ENCODE measurements at places on chromosomes 7 and 10.

GRCh38 chr10:73131913-73132686 is 21.8 kb downstream of the NUDT13 start:
- no peak for DNase-seq

DNA sequence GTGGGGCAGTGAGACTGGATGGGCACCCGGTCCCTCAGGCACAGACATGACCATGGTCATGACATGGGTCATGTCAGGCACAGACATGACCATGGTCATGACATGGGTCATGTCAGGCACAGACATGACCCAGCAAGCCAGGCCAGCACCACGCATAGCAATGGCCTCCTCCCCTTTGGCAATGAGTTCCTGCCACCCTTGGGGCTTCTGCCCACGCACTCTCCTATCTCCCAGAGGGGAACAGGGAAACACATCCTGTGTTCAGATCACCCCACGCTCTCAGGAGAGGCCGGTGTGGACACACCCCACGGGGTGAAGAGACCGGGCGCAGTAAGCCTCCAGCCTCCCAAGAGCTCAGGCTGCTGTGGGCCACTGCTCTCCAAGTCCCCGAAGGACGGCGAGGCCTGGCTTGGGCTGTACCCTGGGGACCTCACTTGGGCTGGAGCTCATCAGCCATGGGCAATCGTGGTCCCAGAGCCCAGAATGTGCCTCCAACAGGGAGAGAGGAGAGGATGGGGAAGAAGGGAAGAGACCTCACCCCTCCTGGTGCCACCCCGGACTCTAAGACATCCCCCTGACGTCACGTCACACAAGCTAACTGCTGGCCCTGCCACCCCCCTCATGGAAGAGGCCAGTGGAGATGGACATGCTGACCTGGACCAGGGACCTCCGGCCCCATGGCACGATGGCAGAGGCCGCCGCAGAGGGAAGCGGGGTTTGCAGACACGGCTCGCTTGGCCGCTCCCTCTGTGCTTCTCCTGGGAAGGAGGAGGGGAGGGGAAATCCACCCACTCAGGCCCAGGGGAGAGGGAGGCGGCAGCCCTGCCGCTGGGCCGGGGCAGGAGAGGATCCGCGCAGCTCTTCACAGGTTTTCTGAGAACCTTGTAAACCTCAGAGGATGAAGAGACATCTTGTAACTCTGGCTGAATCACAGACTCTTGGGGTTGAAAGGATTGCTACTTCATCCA is 269.6 kb downstream of the ELFN1 start:
- no peak for DNase-seq

GRCh38 chr7:71409550-71410157 is 277.7 kb downstream of the GALNT17 start:
- no peak for DNase-seq

GRCh38 chr7:155166673-155167370 is 96.7 kb downstream of the HTR5A start:
- DNase-seq = no peak

DNA sequence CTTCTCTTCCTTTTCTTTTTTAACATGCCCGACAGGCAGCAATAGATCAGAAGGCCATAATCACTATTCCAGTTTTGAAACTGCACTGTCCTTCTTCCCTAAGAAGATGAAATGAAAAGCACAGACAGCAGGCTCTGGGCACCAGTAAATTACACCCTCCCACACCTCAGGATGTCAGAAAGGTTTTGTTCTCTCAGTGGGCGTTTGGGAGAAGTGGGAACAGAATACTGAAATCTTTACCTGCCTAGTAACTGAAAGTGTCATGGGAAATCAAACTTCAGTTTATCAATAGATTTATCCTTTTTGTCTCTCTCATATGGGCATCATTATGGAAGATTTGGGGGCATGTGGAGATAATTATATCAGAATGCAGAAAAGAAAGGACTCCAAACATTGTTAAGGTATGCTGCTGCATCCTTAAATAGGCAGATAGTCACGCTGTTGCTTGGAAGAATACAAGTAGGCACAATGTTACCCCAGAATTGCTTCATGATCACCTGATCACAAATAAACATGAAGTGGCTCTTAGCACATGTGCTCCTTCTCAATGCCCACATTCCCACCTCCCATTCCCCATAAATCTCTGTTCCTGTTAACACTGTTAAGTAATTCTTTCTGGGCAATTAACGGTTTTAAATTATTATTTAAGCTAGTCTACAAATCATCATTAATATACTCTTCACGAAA is 113.3 kb downstream of the DOCK4 start:
- DNase-seq = no peak

DNA sequence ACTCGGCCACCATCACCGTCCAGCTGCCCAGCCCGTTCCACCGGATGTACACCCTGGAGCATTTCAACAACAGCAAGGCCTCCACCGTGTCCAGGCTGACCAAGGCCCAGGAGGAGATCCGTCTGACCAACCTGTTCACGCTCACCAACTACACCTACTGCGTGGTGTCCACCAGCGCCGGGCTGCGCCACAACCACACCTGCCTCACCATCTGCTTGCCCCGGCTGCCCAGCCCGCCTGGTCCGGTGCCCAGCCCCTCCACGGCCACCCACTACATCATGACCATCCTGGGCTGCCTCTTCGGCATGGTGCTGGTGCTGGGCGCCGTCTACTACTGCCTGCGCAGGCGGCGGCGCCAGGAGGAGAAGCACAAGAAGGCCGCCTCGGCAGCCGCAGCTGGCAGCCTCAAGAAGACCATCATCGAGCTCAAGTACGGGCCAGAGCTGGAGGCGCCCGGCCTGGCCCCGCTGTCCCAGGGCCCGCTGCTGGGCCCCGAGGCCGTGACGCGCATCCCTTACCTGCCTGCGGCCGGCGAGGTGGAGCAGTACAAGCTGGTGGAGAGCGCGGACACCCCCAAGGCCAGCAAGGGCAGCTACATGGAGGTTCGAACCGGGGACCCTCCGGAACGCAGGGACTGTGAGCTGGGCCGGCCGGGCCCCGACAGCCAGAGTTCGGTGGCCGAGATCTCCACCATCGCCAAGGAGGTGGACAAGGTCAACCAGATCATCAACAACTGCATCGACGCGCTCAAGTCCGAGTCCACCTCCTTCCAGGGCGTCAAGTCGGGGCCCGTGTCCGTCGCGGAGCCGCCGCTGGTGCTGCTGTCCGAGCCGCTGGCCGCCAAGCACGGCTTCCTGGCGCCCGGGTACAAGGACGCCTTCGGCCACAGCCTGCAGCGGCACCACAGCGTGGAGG is 75.8 kb downstream of the ELFN1 start:
- no peak for DNase-seq
